Left lobe of liver (tissue), 2 donors: ENCODE measurements at places on chromosomes 1 and 21. TPM values are rescaled to one million over a fixed set of nuclear protein-coding genes. Genes with fewer than 3 reads are reported as not detected.

- DNase-seq = no peak
Measured at GRCh38 chr21:29711236-29711635, 228.6 kb downstream of the GRIK1 start.

- no peak for DNase-seq
Measured at GRCh38 chr1:15708486-15709137, 24.5 kb downstream of the PLEKHM2 start.

- DNase-seq = peak; percentile 66
Measured at GRCh38 chr1:107057197-107058133, 991 bp downstream of the PRMT6 start.

- DNase-seq = no peak
Measured at GRCh38 chr1:106753066-106753465, 303.4 kb upstream of the PRMT6 start.

DNA sequence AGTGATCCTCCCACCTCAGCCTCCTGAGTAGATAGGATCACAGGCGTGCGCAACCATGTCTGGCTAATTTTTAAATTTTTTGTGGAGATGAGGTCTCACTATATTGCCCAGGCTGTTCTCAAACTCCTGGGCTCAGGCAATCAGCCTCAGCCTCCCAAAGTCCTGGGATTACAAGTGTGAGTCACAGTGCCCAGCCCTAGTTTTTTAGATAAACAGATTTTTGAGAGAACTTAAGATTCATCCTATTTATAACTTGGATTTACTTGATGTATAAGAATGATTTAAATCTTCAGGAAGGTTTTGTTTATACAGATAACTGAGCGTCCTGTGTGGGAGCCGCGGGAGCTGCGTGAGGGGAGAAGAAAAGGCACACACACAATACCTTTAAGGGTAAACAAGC is 26.2 kb downstream of the HEYL start:
- DNase-seq = no peak

GRCh38 chr1:91559838-91560565 is 59.4 kb downstream of the CDC7 start:
- no peak for DNase-seq

DNA sequence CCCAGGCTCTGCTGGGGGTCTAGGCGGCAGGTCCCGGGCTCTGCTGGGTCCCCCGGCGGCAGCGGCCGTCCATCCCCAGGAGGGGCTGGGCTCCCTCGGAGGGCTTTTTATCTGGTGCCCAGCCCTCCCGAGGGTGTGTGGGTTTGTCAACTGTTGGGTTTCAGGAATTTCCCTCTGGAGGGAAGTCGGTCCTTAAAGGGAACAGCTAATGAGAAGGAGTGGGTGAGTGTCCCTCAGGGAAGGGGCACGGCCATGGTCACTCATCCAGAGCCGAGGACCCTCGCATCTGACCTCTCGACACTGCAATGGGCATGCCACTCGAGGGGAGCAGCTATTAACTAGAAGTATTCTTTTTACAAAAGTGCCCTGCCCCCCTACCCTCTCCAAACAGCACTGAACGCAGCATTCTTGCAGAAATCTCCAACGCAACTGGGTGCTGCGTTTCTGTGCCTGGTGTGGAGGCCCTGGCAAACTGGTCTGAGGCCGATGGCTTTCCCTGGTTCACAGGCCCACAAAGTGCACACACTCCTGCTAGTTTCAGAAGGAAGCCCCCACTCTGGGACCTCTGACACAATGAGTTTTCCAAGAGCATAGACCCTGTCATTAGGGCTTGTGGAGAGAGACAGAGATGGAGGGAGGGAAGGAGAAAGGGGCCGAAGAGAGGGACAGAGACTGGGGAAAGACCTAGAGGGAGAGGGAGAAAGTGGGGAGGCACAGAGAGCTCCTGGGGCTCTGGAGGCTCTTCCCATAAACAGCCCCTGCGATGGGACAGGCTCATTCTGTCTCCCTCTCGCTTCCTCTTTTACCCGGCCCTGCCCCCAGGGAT is 1.0 kb upstream of the TSPEAR start:
- DNase-seq = peak; percentile 24

GRCh38 chr1:32470431-32470830 is 5.6 kb downstream of the ZBTB8B start:
- DNase-seq = no peak

- DNase-seq = no peak
Measured at GRCh38 chr1:25476186-25477097, 45.7 kb downstream of the MACO1 start.

GRCh38 chr1:2933431-2934155 is 87.7 kb upstream of the ACTRT2 start:
- no peak for DNase-seq

Gene ZNF683
- not detected for total RNA-seq

Gene NBPF10
- total RNA-seq = 1.4 TPM

Gene PCP4
- total RNA-seq = not detected

Gene C1QTNF12
- total RNA-seq = 3.5 TPM

Gene ADAMTS4
- 1.1 TPM for total RNA-seq

Gene PCP4L1
- total RNA-seq = 5.1 TPM

Gene DHRS3
- total RNA-seq = 175 TPM

Gene CLEC20A
- not detected for total RNA-seq

Gene FOXO6
- total RNA-seq = 0.38 TPM

Gene HDGF
- 153 TPM for total RNA-seq

Gene SAMD13
- 0.23 TPM for total RNA-seq

Gene SAMSN1
- total RNA-seq = 1.6 TPM

Gene DDX20
- total RNA-seq = 3.2 TPM

Gene LCE2B
- not detected for total RNA-seq

Gene NBPF6
- total RNA-seq = not detected
